ENCODE measurements at places on chromosomes 2 and 18. TPM values are rescaled to one million over a fixed set of nuclear protein-coding genes. Genes with fewer than 3 reads are reported as not detected.

METTL8 gene
- 14.2 TPM for total RNA-seq

CCDC74A gene
- total RNA-seq, result 4.7 TPM

TFCP2L1 gene
- not detected for total RNA-seq

SPDYA gene
- 1.3 TPM for total RNA-seq

ACSL3 gene
- total RNA-seq, result 195 TPM

IER3IP1 gene
- total RNA-seq, result 24.5 TPM

NTSR2 gene
- not detected for total RNA-seq

GAREM2 gene
- 0.97 TPM for total RNA-seq

All from fibroblast of villous mesenchyme (primary cell).